Islet precursor cell (in vitro differentiated cells): ENCODE measurements at places on chromosomes 7 and 10.
A peak's percentile ranks its signal among the peaks of the same experiment; 100 is the strongest.

DNA sequence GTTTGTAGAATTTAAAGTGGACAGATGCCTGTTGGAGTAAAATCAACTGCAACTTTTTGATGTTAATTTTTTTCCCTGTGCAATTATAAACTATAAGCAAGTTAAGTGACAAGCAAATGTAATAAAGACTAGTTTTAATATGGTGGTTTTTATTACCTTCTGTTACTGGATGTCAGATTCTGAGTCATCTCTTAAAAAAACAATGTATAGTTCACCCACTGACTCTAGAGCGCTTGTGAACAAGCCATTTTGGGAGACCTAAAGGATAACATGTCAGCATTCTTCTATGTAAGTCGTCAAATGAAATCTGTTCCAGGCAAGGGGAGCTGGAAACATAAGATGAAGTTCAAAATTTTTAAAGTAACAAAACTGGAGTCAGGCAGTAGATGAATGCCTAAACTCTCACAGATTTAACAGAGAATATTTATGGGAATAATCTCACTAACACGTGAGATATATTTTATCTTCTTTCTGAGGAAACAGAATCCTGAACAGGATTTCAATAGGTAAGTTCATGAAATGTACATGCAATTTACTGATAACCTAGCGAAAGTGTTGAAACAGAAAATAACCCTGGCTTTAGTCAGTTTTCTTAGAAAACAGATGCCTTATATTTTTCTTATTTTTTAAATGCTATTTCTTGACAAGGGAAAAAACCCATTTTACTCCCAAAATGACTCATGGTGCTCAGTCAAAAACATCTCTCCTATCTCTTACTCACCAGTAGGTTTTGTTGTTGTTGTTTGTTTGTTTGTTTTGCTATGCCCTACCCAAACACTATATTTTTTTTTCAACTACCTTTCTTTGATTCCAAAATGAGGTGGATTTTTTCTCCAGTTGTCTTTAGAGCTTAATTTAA is 91.7 kb downstream of the SLC39A12 start:
- no peak for DNase-seq

- no peak for DNase-seq
Measured at GRCh38 chr7:76394957-76395356, 14.5 kb downstream of the SSC4D start.

DNA sequence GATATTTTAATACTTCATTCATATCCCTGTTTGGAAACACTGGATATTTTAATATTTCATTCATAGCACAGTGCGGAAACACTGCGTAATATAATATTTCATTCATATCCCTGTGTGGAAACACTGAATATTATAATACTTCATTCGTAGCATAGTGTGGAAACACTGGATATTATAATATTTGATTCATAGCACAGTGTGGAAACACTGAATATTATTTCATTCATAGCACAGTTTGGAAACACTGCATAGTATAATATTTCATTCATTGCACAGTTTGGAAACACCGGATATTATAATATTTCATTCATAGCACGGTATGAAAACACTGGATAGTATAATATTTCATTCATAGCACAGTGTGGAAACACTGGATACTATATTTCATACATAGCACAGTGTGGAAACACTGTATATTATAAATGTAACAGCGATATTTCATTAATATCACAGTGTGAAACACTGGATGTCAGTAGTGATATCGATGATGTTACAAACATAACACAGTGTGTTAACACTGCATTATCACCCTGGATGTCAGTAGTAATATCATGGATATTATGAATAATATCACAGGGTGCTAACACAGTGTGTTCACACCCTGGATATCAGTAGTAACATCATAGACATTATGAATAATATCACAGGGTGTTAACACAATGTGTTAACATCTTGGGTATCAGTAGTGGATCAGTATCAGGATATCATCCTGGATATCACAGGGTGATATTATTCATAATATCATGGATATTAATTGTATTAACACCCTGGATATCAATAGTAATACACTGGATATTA is 2.9 kb upstream of the TMEM225B start:
- DNase-seq, result no peak

GRCh38 chr7:137096607-137097006 is 228.2 kb downstream of the CHRM2 start:
- no peak for DNase-seq

GRCh38 chr7:155392726-155393570 is 65.0 kb upstream of the EN2 start:
- DNase-seq, result no peak

DNA sequence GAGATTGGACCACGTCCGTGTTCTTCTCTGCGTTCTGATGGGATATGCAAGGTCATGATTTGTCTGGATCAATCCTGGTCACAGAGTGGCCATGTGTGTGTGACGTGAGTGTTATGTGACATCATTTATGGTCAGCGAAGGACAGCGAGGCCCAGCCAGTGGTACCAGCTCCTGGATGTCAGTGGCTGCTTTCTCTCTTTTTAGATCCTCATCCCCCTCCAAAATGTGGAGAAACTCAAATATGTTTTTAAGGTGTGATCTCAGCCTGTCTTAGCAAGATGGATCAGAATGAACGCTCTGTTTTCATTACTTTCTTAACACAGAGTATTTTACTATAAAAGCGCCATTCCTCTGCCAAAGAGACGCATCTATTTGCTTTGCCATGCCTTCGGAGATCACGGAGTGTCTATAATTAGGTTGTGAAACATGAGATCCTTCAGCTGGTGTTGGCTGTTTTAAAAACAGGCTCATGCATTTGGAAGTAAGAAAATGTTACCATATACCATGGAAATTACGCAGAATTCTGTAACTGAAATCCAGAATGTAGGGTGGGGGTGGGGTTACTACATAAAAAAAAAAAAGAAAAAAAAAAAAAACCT is 245.5 kb upstream of the TCERG1L start:
- peak; percentile 17 for DNase-seq

DNA sequence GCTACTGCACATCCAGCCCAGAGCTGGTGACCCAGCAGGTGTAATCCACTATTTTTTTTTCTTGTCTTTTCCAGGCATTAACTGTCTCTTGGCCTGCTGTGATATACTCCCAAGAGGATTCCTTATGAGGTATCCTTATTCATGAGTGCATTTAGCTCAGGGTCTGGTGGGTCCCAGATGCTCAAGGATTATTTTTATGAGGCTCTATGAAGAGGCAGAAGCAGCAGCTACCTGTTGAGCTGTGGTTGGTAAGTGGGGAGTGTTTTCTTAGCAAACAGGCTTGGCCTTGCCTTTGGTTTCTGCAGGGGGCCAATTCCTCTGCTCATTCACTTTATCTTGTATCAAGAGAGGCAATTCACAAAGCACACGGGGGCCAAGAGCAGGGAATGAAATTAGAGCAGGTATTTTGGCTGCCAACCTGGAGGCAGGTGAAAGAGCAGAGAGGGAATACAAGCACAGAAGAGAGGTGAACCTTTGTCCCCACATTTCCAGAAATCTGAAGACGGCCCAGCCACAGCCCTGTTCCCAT is 221.6 kb downstream of the TMEM178B start:
- no peak for DNase-seq

- DNase-seq, result peak; percentile 39
Measured at GRCh38 chr10:46518028-46518725, 38.3 kb downstream of the GPRIN2 start.
